H9 (cell line): ENCODE measurements at places on chromosomes 13 and 19. TPM values are rescaled to one million over a fixed set of nuclear protein-coding genes. Genes with fewer than 3 reads are reported as not detected.

HIPK4 gene
- total RNA-seq: 0.15 TPM in 1 of 2 replicates, not detected in the other

DNA sequence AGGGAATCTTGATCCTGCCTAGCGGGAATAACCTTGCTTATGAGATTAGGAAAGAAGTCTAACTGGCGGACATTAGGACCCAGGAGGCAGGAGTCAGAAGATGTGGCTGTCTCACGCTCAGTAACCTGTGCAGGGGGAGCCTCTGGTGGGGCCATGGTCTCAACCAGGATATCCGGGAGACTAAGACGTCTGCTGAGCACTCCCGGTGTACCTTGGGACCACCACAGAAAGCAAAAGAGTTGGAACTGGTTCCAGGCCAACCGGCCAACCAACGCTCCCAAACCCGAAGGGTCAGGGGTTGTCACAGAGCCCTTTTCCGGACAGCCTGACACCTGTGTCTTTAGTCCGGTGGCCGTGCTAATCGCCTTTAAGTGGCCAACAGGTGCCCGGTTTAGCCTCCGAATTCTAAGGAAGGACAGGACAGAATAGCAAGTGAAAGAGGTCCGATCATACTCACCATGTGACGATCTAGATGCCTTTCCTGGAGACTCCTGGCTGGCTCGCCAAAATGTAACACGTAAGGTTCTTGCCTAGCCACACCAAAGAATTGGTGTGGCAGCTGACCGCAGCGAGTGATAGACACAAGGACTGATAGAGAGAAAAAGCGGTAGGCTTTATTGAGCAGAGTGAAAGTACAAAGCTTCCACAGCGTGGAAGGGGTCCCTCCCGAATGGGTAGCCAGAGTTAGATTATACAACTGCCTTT, 103.9 kb upstream of the DIAPH3 start:
- H3K4me1 ChIP-seq: peaks cover 5% of the 10 kb centered on the region; the same call in 1 of the 2 replicates
- peaks cover 7% of the 10 kb centered on the region for H3K36me3 ChIP-seq

DNA sequence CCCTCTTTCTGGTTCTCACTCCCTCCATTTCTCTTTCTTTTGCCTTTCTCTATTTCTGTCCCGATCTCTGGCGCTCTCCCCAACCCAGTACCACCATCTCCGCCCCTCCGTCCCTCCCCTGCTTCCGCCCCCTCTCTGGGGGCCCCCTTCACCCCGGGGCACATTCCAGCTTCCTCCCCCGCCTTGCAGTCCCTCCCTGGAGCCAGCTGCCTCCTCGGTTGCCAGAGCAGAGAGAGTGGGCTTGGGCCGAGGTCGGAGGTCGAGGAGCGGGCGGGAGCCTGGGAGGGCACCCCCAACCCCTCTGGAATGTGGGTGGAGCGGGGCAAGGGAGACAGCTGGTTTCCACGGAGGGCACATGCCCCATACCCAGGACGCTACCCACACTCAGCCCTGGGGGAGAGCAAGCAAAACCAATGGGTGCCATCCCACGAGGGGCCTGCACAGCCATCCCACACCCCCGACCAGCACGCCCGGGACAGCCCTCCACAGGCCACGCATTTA, 6.5 kb upstream of the CIRBP start:
- H3K4me3 ChIP-seq: peak overlapping the region; percentile 69; the same call in 2 of the 3 replicates
- H3K27ac ChIP-seq: no peak overlapping the region
- no peak for DNase-seq
- H3K27me3 ChIP-seq: no peaks in the 10 kb centered on the region

DNA sequence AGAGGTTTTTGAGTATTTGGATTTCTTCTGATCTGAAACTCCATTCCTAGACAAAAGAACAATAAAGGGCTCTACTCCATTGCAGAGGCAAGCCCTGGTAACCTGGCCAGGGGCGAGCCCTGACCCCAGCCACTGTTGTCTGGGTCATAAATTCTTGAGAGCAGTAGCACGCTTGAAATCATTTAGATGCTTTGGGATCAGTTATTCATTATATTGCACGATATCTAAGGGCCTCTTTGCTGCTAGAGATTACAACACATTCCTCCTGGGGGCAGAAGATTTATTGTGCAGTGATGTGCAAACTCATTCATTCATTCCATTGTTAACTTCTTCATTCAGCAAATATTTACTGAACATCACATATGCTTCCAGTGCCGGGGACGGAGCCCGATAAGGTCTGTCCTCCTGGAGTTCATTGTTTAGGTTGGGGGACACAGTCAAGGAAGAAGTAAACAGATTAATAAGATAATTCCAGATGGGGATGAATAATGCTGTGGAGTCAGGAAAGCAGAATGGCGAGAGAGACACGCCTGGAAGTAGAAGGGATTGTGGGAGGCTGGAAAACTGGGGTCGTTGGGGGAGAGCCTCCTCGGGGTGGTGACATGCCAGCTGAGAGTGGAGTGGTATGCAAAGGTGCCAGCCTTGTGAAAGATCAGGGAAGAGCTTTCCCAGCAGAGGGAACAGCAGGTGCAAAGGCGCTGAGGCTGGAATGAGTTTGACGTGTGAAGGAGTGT, 34.9 kb downstream of the SIPA1L3 start:
- H3K36me3 ChIP-seq: peaks cover 12% of the 10 kb centered on the region
- DNase-seq: no peak
- H3K27me3 ChIP-seq: no peaks in the 10 kb centered on the region
- H3K4me3 ChIP-seq: no peak overlapping the region
- H3K27ac ChIP-seq: no peak overlapping the region

ZNF223 gene
- total RNA-seq: 4.3 and 4.8 TPM in 2 replicates

SIGLEC8 gene
- total RNA-seq: not detected in 2 replicates

ZNF66 gene
- total RNA-seq: 32.9 and 34.0 TPM in 2 replicates
